ENCODE measurements at places on chromosomes 1 and 21.

DNA sequence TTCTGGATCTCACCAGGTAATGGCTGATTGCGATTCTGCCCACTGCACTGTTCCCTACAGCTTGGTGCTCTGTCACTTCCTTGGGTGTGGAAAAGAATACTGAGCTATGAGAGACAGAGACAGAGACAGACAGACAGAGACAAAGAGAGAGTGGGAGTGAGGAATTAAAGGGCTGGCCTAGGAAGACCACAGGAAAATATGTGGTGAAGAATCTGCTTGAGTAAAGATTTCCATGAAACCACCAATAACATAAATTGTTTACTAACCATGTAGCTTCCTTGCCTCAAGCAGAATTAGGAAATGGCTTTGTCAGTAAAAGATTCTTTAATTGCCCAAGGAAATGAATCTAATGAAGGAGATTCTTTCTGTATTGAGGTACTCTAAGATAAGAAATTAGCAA, 54.4 kb downstream of the MPZL1 start:
- DNase-seq: no peak

GRCh38 chr1:21620496-21620895, 48.7 kb downstream of the RAP1GAP start:
- DNase-seq: no peak

- DNase-seq: no peak
These were observed 122.2 kb upstream of the HOOK1 start for GRCh38 chr1:59692591-59692990.

GRCh38 chr1:81392526-81393226, 408.1 kb upstream of the ADGRL2 start:
- no peak for DNase-seq

DNA sequence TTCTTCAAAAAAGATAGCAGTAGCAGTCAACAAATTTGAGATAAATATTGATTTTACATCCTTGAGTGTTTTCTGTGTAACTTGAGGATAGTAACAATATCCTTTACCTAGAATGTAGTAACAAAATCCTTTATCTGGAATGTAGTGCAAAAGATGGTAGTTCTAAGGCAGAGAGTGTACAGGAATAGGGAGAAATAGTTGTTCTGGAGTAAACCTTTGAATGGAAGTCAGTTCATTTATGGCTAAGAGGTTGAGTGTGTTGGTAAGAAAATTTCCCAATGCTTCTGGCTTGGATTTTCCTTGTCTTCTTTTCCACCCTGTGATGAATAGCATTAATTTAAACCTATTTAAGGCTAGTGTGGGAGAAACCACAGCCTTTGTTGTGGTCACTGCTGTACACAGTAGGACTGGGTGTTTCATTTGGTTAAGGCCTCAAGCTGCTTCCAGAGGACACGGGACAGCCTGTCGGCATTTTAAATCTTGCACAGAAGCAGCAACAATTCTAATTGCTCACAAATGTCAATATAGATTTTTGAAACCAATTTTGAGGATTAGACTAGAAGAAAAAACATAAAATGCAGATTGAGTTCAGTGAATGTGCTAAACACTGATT, 11.3 kb downstream of the NFIA start:
- no peak for DNase-seq

DNA sequence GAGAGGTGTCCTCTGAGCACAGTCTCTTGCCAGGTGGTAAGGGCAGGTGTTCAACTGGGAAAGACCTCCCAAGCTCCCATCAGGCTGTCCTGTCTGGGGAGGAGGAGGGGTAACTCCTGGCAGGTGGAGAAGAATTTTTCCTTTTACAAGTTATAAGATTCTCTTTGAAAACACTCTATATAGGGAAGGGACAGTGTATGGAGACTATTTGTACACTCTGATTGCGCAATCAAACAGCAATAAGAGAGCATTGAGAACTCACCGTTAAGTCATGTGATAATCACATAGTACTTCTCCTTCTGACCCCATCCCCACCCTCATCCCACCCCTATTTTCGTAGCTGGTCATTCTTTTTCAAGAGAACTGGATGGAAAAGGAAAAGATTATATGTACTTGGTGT, 179.3 kb upstream of the ZNF644 start:
- DNase-seq: no peak

GRCh38 chr1:218374401-218375353, 29.5 kb downstream of the TGFB2 start:
- no peak for DNase-seq

DNA sequence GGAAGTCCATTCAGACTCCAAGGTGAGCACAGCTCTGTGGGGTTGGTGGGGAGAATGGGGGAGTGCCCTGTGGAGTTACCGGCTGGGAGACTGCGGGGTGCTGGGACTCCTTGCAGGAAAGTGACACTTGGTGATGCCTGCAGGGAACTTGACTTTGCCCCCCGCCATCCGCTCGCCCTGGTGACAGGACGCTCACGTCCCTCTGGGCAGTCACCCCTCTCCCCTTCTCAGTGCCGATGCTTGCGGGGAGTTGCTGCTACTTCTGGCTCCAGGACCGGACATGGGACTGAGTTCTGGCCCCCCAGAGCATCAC, 209.5 kb upstream of the C1orf174 start:
- no peak for DNase-seq

DNA sequence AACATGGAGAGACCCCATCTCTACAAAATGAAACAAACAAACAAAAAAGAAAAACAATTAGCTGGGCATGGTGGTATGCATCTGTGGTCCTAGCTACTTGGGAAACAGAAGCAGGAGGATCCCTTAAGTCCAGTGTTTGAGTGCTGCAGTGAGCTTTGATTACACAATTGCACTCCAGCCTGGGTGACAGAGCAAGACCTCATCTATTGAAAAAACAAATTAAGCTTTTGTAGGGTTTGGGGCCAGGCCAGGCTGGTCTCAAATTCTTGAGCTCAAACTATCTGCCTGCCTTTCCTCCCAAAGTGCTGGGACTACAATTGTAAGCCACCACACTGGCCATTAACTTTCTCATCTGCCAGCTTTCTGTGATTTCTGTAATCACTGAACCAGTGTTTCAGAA, 27.2 kb downstream of the NIPAL3 start:
- DNase-seq: no peak

DNA sequence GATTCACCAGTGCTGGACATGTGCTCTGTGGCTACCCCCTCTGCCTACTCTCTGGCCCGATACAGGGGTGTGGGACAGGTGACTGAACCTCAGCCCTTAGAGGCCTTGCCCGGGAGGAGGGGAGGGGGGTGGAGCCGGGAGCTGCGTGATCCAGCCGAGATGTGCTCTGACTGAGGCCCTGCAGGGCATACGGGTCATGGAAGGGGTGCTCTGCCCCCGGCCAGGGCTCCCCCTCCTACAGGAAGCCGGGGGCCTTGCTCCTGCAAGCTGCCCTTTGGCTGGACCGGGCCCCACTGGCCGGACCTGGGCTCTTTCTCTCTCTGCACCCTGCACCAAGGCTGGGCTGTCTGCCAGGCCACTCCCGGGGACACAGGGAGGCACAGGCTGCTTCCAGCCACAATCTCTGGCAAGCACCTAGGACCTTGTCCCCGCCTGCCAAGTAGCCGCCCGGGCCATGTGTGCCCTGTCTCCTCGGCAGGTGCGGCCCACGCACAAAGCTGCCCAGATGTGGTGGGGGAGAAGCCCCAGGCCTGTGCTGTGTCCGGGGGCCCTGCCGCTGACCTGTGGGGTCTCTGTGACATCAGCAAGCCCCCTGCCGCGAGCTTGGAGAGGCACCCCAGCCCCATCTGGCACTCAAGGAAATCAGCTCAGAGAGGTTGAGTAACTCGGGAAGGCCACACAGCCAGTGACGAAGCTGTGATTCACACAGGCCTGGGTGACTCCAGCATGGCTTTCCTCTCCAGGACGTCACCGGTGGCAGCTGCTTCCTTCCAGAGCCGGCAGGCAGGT, 1.5 kb downstream of the SCNN1D start:
- peak; percentile 37 for DNase-seq

- no peak for DNase-seq
These were observed 137.8 kb upstream of the DPYD start for GRCh38 chr1:98058676-98059075.

DNA sequence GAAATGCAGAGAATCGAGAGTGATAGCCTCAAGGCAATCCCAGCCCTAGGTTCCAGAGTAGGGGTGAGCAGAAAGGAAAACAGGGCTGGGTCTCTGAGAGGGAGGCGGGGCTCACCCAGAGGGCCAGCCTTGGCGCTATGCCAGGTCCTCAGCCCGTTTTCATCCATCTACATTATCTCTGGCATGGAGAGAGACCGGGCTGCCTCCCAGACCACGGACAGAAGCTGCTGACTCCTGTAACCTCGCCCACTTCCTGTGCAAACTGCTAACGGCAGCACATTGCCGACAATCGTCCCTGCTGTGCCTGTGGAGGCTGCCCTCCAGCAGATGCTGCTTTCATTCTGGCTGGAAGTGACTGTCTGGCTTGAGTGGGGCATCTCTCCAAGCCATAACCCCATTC, 569.1 kb downstream of the NPHP4 start:
- no peak for DNase-seq

DNA sequence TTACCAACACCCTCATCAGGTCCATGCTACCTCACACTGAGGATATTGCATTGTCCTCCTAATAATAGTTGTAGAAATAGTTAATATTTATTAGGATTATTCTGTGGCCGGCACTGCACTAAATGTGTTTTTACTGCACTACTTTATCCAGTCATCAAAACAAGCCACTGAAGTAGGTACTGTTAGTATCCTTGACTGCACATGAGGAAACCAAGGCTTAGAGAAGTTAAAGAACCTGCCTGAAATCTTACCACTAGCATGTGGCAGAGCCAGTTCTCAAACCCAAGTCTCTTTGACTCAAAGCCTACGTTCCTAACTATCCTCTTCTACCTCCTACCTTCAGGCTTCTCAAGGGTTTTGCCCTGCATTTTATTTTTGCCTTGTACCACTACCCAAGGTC, 30.9 kb downstream of the FMO1 start:
- no peak for DNase-seq

DNA sequence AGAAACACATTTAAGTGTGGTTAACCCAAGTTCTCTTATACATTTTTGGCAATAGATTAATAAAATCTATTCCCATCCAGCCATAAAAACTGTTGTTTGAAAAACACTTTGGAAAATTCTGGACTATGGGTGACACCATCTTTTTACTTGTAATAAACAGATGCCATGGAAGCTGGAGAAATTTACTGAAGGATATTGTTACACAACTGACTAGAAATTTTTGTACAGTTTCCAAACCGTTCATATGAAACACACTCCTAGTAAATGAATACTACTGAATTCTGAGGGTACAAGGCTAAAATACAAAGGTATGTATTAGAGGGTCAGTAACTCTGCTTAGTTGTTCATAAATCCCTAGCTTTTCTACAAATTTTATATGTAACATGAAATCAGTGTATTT, 48.7 kb downstream of the TRIM33 start:
- DNase-seq: no peak

- no peak for DNase-seq
These were observed 664.2 kb upstream of the USP24 start for GRCh38 chr1:55879346-55879745.

- DNase-seq: no peak
These were observed 9.0 kb upstream of the SH3GLB1 start for GRCh38 chr1:86695400-86695799.

GRCh38 chr21:15064576-15065391, at the start of gene NRIP1:
Gene NRIP1, minus strand, starts transcription at chr21:15065000. Its CDS starts 96,808 bp downstream, at chr21:14968192.
- DNase-seq: peak; percentile 55

GRCh38 chr1:174174461-174175329, 15.4 kb downstream of the RABGAP1L start:
- no peak for DNase-seq

DNA sequence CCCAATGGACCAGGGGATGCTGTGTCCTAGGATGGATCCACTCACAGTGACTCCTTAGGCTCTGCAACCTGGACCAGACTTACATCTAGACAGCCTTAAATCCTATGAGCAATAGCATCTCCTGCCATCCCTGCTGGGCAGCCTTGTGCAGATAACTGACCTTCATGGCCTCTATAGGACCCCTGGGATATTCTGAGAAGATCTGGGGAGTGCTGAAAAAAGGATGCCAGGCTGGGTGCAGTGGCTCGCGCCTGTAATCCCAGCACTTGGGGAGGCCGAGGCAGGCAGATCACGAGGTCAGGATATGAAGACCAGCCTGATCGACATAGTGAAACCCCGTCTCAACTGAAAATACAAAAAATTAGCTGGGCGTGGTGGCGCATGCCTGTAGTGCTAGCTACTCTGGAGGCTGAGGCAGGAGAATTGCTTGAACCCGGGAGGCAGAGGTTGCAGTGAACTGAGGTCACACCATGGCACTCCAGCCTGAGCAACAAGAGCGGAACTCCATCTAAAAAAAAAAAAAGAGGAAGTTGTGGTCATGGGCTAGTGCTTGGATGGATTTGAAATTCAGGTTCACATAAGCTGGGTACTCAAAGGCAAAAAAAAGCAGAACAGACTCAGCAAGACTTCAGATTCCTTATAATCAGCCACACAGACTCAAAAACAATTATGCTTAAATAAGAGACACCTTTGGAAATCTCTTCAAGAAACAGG, 10.9 kb upstream of the SH2D1B start:
- no peak for DNase-seq

All from stimulated activated CD8-positive, alpha-beta memory T cell treated with anti-CD3 and anti-CD28 coated beads, Interleukin-7, amount 100 ng/mL, for 48 hours (primary cell).